Mammary epithelial cell (primary cell): ENCODE measurements at places on chromosomes 4 and X. TPM values are rescaled to one million over a fixed set of nuclear protein-coding genes. Genes with fewer than 3 reads are reported as not detected.

- no peak for DNase-seq
Measured at GRCh38 chrX:19787305-19787815, 100.0 kb downstream of the SH3KBP1 start.

DNA sequence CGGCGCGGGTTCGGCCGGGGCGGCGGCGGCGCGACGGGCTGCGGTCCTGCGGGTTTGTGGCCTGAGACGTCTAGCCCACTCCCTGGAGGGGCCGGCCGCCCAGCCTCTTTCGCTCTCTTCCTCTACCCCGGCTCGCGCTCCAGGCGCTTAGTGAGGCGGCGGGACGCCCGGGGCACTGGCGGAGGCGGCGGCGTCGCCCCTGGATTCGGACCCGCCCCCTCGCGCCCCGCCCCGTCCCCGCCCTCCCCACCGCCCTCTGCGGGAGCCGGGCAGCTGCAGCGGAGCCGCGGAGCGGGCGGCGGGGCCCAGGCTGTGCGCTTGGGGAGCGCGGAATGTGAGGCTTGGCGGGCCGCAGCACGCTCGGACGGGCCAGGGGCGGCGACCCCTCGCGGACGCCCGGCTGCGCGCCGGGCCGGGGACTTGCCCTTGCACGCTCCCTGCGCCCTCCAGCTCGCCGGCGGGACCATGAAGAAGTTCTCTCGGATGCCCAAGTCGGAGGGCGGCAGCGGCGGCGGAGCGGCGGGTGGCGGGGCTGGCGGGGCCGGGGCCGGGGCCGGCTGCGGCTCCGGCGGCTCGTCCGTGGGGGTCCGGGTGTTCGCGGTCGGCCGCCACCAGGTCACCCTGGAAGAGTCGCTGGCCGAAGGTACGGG, at the start of gene BMP2K:
Gene BMP2K (plus strand): TSS at position 272 of the 650 bp plus-strand sequence. CDS start 194 bp downstream, at position 466.
- DNase-seq = peak; percentile 68

GRCh38 chr4:178233906-178234305, 791.7 kb upstream of the AGA start:
- DNase-seq = no peak

DNA sequence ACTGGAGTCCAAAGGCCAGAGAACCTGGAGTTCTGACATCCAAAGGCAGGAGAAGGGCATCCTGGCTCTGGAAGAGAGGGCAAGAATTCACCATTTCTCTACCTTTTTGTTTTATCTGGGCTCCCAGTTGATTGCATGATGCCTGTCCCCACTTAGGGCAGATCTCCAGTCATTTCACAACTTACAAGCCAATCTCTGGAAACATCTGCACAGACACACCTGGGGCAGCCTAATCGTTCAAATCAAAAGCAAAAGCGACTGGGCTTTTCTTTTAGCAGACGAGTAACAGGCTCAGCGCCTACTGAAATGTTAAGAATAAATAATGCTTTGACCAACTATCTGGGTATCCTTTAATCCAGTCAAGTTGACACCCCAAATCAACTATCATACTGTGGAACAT, 136.0 kb upstream of the NPY2R start:
- no peak for DNase-seq

The MFAP3L gene
- 53.8 TPM for total RNA-seq

The H2BW2 gene
- total RNA-seq = not detected

The TCEAL6 gene
- total RNA-seq = not detected in 2 replicates
